Daoy (cell line): ENCODE measurements at places on chromosomes 2 and 18. TPM values are rescaled to one million over a fixed set of nuclear protein-coding genes. Genes with fewer than 3 reads are reported as not detected.

CD226 gene
- 0.48 and 0.91 TPM in 2 replicates for total RNA-seq

IL36B gene
- total RNA-seq = not detected in 2 replicates

DNA sequence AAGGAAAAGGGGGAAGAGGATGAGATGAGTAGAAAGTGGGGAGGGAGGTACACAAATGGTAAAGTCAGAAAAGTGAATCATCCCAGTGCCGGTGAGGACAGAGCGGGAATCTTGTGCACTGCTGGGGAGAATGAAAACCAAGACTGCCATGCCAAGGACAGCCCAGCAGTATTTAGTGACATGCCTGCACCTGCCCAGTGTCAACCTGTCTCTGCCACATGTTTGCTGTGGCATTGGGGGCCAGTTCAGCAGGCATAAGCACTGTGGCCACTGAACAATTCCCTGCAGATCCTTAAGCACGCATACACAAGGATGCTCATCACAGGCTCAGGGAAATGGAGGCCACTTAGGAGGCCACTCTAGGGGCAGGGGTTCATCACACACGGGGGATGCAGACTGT, 5.2 kb upstream of the KCNK3 start:
- DNase-seq = no peak

GRCh38 chr2:83280391-83280790, 1178.7 kb downstream of the SUCLG1 start:
- no peak for DNase-seq

DNA sequence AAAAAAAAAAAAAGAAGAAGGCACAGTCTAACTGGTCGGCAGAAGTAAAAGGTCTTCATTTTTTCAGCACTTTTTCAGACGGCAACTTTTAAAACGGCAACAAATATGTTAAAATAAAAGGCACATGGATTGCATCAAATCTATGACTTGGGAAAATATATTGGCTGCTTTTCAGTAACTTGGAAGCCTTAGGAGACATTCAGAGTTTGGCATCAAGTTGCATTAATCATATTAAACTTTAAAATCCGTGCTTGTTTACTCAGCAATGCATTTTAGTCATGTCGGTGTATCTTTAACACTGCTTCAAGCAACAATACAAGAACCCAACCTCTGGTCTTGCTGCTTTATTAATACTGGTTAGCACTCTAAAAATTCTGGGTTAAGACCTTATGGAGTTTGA, 111.1 kb downstream of the MEP1B start:
- no peak for DNase-seq

DNA sequence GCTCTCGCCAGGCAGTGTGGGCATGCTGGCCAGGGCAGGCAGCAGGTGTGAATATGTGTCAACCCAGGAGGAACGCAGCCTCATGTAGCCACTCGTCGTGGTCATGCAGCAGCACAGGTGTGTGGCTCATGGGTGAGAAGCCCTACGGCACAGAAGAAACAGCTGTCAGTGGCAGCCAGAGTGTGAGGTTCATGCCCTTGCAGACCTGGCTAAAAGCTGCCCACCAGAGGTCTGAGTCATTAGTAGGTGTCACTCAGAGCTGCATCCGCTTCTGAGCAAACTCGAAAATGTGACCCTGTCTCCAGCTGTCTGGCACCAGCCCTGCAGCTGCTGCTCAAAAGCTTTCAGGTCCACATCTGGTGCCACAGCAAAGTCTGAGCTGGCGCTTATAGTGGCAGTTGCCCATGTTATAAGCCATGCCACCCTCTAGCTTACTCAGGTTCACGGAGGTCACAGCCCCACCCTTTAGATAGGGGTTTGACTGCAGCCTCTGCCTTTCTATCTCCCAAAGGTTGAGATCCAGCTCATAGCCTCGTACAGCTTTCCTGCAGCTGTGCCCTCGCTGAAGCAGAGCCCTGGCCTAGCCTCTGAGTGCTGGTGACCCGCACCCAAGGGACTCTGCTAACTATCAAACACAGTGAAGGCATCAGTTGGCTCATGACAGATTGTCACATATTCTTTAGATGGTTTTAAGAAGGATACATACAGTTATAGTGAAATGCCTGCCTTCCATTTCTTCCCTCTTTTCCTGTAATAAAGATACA, 195.0 kb downstream of the CCDC102B start:
- DNase-seq = no peak

- no peak for DNase-seq
Measured at GRCh38 chr2:129936334-129936934, 43.0 kb upstream of the RAB6C start.

GPR35 gene
- total RNA-seq = 0.33 and 1.1 TPM in 2 replicates

GRCh38 chr2:106537047-106537446, 49.9 kb downstream of the CD8B2 start:
- DNase-seq = no peak

MPHOSPH10 gene
- 40.7 and 41.9 TPM in 2 replicates for total RNA-seq

- no peak for DNase-seq
Measured at GRCh38 chr2:240322231-240322955, 113.1 kb upstream of the GPC1 start.

GRCh38 chr2:228917220-228917619, 353.9 kb downstream of the PID1 start:
- DNase-seq = no peak

DNA sequence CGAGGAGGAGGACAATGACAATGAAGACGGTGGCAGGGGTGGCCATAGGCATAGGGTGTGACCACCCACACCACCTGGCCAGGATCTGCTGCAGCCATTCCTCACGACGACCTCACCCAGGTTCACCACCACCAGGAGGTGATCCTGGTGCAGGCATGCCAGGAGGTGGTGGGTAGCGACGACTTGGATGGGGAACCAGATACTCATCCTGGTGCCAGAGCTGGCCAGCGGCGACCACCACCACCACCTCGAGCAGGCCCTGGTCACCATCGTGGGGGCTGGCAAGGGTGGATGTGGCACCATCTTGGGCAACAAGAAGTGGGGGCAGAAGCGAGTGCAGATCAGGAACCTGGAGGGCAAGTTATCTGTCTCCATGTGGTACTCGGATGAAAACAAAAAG, 117.1 kb upstream of the NXPH2 start:
- DNase-seq = no peak

DNA sequence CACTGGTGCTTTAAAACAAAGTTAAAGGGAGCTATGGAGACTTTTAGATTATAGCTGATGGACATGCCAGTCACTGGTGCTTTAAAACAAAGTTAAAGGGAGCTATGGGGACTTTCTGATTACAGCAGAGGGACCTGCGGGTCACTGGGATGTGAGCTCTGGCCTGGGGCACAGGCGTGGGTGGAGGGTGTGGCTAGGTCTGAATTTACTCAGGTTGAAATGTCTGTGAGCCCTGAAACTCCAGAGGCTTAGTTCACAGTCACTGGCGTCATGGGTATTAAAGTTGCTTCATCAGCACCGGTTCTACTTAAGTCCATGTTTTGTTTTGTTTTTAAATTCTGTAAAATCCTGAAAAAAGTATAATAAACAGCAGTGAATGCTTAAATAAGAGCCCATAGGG, 49.0 kb upstream of the TMEM18 start:
- DNase-seq = no peak

DNA sequence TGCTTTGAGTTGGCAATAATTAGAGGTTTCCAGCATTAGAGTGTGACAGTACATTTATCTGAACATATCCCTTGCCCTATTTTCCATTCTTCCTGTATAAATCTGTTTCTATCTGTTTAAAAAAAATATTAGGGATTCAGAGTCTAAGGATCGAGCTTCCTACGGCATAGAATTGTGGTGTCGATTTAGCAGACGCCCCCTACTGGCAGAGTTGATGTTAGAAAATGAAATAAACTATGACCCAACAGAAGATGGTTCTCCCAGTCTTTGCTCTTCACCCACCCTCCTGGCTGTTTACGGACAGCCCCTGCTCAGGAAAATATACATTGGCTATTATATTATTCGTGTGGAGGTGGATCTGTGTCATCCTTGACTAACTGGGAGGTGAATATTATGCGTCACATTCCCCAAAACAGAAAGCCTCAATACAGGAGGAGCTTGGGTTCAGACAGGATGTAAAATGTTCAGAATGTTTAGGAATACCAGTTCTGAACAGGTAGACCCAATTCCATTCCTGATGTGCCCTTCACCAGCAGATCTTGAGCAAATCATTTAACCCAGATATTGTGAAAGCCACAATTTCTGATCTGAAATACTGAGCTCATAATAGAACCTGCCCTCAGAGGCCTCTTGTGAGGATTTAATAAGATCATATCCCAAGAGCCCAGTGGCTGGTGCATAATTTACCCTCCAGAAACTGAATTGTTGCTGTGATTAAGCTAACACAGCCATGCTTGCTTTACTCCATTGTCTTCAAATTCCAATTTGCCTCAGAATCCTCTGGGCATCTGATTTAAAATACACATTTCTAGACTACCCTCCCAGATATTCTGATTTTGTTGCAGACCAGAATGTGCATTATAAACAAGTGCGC, 10.8 kb upstream of the ERMN start:
- DNase-seq = peak; percentile 12

- DNase-seq = no peak
Measured at GRCh38 chr2:233457356-233457755, 103.1 kb downstream of the DGKD start.

DNA sequence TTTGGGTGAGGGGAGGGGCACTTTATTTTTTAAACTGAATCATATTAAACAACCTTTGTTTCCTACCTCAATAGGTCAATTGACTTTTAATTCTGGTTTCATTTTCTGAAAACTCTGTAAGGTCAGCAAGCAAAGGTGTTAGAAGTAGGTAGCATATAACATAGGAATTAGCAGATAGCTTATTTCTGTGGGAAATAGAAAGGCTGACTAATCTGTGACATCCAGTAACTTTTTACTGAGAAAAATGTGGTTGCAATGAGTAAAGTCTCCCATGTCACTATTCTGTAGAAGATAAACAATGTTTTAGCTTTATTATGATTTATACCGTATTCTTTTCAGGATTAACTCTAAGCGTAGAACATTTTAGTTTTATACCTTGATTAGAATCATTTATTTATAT, 240.4 kb downstream of the PLCL1 start:
- no peak for DNase-seq

DNA sequence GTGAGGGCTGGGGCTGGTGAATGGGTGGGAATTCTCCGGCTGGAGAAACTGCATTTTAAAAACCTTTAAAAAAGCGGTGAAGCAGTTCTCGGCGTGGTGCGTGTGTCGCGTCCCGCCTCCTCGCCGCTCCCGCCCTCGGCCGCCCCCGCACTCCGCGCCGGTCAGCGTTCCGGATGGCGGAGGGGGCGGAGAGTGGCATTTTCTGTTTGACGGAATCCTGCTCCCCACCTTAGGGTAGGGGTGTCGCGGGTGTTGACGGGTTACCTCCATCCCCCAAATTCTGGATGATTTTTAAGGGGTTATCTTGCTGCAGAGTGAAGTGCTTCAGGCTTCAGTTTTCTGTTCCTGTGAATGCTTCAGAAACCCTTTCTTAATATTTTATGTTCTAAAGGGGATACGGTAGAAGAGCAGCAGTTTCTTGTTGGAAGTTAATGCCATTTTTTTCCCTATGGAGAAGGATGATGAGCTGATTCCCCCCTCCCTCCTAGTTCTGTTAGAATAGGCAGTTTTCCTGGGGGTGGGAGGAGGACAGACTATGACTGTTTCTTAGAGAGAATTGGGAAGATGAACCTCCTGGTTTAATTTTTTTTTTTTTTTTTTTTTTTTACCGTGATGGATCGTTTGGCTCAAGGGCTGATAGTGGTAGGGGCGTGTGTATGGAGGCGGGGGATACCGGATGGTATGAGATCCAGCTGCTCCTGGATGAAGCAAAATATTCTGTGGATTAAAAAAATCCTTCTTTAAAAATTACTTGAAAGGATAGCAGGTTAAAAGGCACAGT, 756 bp downstream of the ABI2 start:
- peak; percentile 69 for DNase-seq

DNA sequence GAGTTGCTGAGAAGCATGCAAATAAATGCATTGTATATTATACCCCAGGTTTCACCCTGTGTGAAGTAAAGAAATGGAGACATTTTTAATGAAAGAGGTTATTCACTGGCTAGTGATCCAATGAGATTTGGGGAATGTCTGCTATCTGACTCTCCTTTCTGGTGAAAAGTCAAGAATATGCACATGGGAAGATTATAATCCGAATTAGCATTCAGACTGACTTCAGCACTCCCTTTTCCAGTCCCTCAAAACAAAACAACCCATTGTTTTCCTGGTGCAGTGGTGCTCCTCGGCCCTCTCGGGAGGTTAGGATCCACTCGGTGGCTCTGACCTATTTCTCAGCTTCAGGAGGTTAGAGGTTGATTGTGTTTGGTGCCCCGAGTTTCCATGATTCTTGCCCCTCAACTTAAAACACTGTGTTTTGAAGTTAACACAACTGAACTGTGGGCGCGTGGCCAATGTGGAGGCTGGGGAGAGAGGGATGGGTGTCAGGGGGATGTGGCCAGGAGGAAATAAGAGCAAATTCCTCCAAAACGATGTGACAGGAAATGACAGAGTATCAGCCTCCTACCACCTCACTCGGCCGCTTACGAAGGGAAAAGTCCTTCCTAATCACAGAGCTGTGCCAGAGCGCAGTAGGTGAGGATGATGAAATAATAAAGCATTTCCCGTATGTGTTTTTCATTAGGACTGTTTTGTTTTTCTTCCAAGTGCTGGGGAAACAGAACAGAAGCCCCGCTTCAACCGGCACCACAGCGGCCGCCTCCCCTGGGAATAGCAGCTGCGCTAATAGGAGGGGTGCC, 440.1 kb downstream of the MTX2 start:
- no peak for DNase-seq

GRCh38 chr2:144049137-144049536, 470.8 kb downstream of the ZEB2 start:
- no peak for DNase-seq

CHST9 gene
- 0.06 and 0.09 TPM in 2 replicates for total RNA-seq

GRCh38 chr2:175180701-175181103, 808 bp downstream of the ATP5MC3 start:
- peak; percentile 51 for DNase-seq

- no peak for DNase-seq
Measured at GRCh38 chr18:54169431-54170403, 54.8 kb downstream of the MBD2 start.

KCNG2 gene
- not detected in 2 replicates for total RNA-seq
